ENCODE measurements at places on chromosomes 13 and 19.

DNA sequence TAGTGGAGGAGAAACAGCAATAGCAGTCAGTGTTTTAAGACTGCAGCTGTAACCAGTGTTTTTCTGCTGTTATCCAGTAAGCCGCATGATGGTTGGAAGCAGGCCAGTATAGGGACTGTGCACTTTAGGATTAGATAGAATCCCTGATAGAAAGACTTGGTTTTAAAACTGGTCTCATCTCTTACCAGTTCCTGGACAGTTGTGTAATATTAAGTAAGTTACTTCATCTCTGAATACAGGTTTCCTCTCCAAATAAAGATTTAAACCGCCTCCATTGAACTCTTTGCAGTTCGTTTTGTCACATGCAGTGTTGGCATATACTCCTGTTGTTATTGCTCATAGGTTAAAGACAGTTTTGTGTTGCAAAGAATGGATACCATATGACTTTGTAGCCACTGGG lies 25.6 kb downstream of the URI1 start:
- H3K4me1 ChIP-seq, result peaks cover 46% of the 10 kb centered on the region
- DNase-seq, result no peak
- H3K4me3 ChIP-seq, result no peak overlapping the region
- H3K27me3 ChIP-seq, result no peaks in the 10 kb centered on the region

DNA sequence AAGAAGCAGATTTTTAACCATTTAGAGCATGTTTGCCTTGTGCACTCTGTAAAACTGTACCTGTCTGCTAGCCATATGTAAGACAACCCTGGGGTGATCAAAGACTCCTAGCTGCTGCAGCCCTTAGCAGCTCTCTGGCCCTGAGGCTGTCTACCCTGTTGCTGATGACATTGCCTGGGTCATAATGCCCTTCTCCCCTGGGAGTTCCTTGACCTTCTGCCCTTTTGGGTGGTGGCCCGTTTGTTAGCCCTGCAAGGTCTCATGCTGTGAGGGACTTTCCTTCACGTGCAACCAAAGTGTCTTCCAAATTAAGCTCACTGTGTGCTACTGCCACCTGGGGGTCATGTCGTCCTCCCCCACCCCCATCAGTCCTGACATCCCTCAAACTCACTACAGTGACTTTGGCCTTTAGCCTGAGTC lies 7.4 kb downstream of the GPC6 start:
- DNase-seq, result no peak
- no peaks in the 10 kb centered on the region for H3K36me3 ChIP-seq
- no peak overlapping the region for H3K27ac ChIP-seq
- H3K4me1 ChIP-seq, result no peaks in the 10 kb centered on the region
- no peak overlapping the region for H3K4me3 ChIP-seq

GRCh38 chr19:10111405-10111811 lies at the start of gene P2RY11:
Gene P2RY11 (plus strand): TSS chr19:10111693. CDS start chr19:10111722, 29 bp downstream.
- no peak for DNase-seq
- peak within 1 kb of the TSS; percentile 45 for H3K4me3 ChIP-seq
- H3K36me3 ChIP-seq, result peaks cover 84% of the 10 kb centered on the region
- peaks cover 36% of the 10 kb centered on the region for H3K4me1 ChIP-seq
- no peaks in the 10 kb centered on the region for H3K27me3 ChIP-seq

- H3K4me1 ChIP-seq, result peaks cover 22% of the 10 kb centered on the region
- H3K4me3 ChIP-seq, result peak overlapping the region; percentile 33
- H3K27ac ChIP-seq, result no peak overlapping the region
- no peak for DNase-seq
- H3K36me3 ChIP-seq, result peaks cover 14% of the 10 kb centered on the region
- peaks cover 8% of the 10 kb centered on the region for H3K27me3 ChIP-seq
These were observed 1.2 kb upstream of the ZNF579 start for GRCh38 chr19:55581823-55582223.

DNA sequence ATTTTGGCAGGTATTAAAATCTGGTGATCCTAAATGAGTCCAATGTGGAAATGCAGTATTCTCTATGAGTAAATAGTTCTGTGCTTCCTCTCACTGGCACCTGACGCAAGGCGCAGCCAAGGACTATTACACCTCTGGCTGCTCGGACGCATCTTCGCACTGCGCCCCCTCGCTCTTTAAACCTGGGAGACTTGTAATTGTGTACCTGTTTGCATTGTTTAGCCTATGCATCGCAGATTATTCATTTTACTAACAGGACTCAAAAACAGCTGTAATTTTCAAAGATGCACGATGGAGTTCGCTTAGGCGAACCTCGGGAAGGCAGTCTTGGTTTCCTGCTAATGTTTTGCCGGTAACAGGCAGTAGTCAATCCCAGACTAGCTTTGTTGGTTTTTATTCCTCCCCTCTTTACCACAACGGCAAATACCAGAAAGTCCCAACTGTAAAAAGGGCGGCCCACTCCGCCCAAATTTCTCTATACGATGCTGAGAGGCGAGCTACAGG lies 113.2 kb downstream of the KCNRG start:
- H3K4me1 ChIP-seq, result peaks cover 43% of the 10 kb centered on the region
- peak overlapping the region; percentile 37 for H3K4me3 ChIP-seq
- no peak for DNase-seq
- peak overlapping the region; percentile 49 for H3K27ac ChIP-seq

- H3K27ac ChIP-seq, result no peak overlapping the region
- no peaks in the 10 kb centered on the region for H3K36me3 ChIP-seq
- H3K4me3 ChIP-seq, result no peak overlapping the region
- DNase-seq, result no peak
- no peaks in the 10 kb centered on the region for H3K4me1 ChIP-seq
These were observed 389.2 kb downstream of the NDFIP2 start for GRCh38 chr13:79870123-79870522.

DNA sequence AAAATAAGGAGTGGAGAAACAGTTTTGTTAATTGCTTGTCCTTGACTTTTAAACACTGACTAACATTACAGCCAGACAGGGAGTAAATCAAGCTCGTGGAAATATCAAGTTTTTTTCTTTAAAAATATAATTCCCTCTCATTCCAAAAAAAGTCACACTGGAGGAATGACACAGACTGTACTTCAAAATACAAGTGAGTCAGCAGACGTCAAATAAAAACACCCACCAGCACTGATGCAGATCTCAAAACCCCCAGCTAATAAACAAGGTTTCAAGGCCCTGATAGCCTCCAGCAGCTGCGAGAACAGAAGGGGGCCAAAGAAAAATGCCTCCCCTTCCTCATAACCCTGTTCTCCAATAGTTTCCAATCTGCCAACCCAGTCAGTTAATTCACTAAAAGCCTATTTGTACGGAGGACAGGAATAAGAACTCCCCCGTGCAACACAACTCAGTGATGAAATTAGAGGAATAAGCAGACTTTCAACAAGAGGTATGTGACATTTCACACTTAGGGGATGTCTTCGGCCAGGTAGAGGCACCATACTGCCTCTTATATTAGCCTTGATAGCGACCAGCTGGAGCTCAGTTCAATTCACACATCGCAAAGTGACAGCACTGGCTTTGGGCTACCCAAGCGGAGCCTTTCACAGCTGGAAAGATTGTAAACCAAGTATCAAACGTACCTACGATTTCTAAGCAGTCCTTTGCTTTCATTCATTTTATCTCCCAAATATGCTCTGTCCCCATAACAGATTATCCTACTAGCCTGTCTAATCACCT lies 561.0 kb upstream of the KLF12 start:
- H3K4me1 ChIP-seq, result no peaks in the 10 kb centered on the region
- no peak for DNase-seq
- no peak overlapping the region for H3K27ac ChIP-seq
- no peaks in the 10 kb centered on the region for H3K27me3 ChIP-seq
- H3K4me3 ChIP-seq, result no peak overlapping the region

GRCh38 chr13:90535421-90535820 lies 812.1 kb upstream of the MIR17HG start:
- H3K36me3 ChIP-seq, result no peaks in the 10 kb centered on the region
- H3K4me3 ChIP-seq, result no peak overlapping the region
- H3K4me1 ChIP-seq, result no peaks in the 10 kb centered on the region
- no peak for DNase-seq

DNA sequence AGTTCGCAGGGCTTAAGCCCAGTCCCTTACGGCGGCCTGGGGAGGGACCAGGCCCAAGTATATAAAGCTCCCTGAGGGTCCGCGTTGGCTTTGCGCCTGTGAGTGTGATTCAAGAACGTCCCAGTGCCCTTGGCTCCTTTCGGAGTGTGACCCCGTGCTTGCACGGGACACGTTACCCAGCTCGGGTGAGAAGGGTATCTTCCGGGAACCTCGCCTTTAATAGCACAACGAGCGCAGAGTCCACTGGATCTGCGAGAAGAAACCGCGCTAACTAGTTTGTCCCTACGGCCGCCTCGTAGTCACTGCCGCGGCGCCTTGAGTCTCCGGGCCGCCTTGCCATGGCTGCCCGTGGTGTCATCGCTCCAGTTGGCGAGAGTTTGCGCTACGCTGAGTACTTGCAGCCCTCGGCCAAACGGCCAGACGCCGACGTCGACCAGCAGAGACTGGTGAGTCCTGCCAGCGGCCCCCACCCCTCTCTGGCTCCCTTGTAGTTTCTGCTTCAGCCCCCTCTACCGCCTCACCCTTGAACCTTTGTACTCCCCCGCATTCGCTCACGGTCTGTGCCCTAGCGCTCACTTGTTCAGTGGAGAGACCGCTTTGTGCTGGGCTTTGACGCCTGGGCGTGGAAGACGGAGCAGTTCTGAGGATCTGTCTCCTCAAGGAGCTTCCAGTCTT lies at the start of gene DNAJC15:
DNAJC15 (plus strand) TSS at position 298 of the 675 bp plus-strand sequence; CDS start at position 339, 41 bp downstream.
- DNase-seq, result peak; percentile 77
- no peaks in the 10 kb centered on the region for H3K27me3 ChIP-seq
- H3K4me3 ChIP-seq, result peak within 1 kb of the TSS; percentile 91

DNA sequence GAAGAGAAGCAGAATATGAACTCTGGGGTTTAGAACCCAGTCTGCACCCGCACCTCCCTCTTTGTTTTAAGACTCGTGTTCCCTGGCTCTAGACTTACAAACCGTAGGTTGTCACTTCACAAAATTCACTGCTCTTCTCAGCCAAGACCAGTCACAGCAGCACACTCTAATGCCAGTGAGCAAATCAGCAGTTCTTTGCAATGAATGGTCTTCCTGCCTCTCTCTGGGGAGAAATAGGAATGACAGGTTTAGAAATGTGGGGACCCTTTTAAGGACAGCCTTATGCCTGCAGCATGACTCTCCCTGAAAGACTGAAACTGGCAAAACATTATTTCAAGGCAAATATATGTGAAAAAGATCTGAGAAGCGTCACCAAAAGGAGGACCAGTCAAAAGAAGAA lies 156.9 kb downstream of the KCTD15 start:
- no peaks in the 10 kb centered on the region for H3K36me3 ChIP-seq
- DNase-seq, result no peak
- no peak overlapping the region for H3K4me3 ChIP-seq
- no peaks in the 10 kb centered on the region for H3K27me3 ChIP-seq
- H3K27ac ChIP-seq, result no peak overlapping the region
- no peaks in the 10 kb centered on the region for H3K4me1 ChIP-seq

- H3K36me3 ChIP-seq, result no peaks in the 10 kb centered on the region
- H3K27ac ChIP-seq, result no peak overlapping the region
- DNase-seq, result no peak
- no peaks in the 10 kb centered on the region for H3K27me3 ChIP-seq
These were observed 2419.4 kb downstream of the PCDH9 start for GRCh38 chr13:64810750-64811149.

DNA sequence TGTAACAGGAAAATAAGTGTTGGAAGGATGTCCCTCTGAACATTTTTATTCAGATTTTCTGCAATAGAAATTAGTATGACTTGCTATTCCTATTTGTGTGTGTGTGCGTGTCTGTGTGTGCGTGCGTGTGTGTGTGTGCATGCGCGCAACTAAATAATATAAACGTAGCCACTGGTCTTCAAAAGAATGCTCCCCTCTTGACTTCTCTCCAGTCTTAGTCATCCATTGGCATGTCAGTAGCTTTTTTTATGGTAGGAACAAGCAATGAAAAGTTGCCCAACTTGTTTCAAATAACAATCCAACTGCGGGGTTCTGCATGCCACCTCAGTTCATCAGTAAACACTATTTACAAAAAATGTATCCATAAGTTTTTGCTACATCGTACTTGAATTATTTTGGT lies 249.6 kb downstream of the GPC6 start:
- H3K27me3 ChIP-seq, result no peaks in the 10 kb centered on the region
- no peak for DNase-seq
- H3K27ac ChIP-seq, result no peak overlapping the region
- no peaks in the 10 kb centered on the region for H3K36me3 ChIP-seq
- H3K4me3 ChIP-seq, result no peak overlapping the region

DNA sequence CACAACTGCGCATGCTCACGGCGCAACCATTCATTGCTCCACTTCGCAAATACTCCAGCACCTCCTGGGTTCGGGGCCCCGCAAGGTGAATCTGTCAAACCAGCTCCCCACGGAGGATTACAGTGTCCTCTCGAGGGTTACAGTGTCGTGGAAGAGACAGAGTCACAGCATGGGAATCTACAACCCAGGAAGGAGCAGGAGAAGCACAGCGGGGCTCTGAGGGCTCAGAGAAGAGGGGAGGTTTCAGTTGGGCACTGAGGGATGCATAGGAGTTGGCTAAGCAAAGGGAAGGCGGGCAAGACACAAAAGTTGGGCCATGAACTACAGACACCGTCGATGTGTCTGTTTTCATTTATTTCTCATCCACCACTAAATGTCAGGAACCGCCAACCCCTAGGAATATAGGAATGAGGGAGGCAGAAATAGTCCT lies 1.0 kb upstream of the GTF2F1 start:
- peak overlapping the region; percentile 88 for H3K4me3 ChIP-seq
- H3K36me3 ChIP-seq, result peaks cover 19% of the 10 kb centered on the region
- peaks cover 22% of the 10 kb centered on the region for H3K4me1 ChIP-seq
- peak overlapping the region; percentile 95 for H3K27ac ChIP-seq
- no peak for DNase-seq

DNA sequence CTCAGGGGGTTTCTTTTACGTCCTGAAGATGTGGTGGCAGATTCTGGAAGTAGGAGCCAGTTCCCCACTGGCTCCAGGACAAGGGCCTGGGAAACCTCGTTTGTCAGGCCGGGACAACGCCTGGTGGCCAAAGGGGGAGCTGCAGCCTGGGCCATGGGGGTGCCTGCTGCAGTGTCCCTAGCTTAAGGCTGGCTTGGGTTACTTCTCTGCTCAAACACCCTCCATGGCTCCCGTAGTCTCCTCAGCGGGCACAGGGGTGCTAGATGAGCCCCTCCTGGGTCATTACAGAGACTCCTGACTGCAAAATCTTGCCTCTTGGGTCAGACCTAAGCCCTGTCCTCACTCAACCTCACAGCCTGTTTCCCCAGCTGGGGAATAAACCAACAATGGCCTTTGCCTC lies 14.7 kb downstream of the CILP2 start:
- no peak for DNase-seq
- no peak overlapping the region for H3K4me3 ChIP-seq
- H3K36me3 ChIP-seq, result no peaks in the 10 kb centered on the region
- H3K27ac ChIP-seq, result no peak overlapping the region
- H3K27me3 ChIP-seq, result peaks cover 3% of the 10 kb centered on the region

DNA sequence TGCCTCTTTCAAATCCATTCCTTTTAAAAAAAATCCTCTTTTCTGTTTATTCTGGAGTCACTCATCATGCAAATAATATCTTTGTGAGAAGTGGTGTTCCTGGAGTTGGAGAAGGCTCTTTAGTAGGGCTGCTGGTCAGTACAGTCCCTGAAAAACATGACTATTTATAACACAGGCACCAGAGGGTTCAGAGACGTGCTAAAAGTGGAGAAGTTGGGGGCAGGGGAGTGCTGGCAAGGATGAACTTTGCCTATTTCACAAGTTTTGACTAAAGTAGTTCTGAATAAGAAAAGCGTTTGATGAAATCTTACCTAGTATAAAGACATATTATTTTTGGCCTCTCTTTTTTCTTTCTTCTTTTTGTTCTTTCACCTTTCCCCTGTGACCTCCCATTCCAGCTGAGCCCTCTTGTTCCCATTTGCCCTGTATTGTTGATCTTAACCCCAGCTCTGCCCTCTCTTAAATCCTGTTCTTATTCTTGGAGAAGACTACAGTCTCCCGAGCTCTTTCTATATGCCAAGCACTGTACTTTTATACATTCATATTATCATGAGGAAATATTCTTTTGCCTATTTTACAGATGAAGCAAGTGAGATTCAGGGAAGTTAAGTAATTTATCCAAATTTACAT lies 129.1 kb downstream of the TM9SF2 start:
- H3K4me1 ChIP-seq, result no peaks in the 10 kb centered on the region
- DNase-seq, result no peak
- no peak overlapping the region for H3K4me3 ChIP-seq
- no peaks in the 10 kb centered on the region for H3K36me3 ChIP-seq

Measured in activated T-helper 2 cell treated with anti-CD3 and anti-CD28 coated beads, Interferon-gamma antibody, Interleukin-2, Interleukin-4, amounts not matched to agents 10 μg/mL and 5 μg/mL and 100 μg/mL, durations not matched to agents 14 hours and 24 hours and 36 hours (primary cell).